Posterior cingulate gyrus (tissue), 11 donors: ENCODE measurements at places on chromosomes 13 and 19.

DNA sequence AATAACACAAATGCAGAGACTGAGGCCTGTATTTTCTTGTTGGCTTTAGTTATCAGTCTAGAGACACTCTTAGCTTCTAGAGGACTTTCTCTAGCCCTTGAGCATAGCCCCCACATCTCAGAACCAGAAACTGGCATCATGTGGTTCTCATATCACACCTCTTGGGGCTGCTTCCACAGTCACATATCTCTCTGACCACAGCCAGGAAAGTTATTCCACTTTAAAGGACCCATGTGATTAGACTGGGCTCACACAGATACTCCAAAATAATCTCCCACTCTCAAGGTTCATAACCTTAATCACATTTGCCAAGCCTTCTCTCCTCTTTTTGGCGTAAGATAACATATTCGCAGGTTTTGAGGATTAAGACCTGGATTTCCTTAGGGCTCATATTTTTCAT, 846.9 kb upstream of the MIR17HG start:
- no peak for DNase-seq

- DNase-seq = no peak
Observed at GRCh38 chr13:25541434-25542123, 169.8 kb downstream of the ATP8A2 start.

GRCh38 chr19:46298479-46299003, 1.7 kb downstream of the HIF3A start:
- DNase-seq = no peak

- no peak for DNase-seq
Observed at GRCh38 chr13:70792121-70792520, 683.9 kb upstream of the KLHL1 start.

GRCh38 chr13:110103026-110103425, 203.9 kb downstream of the COL4A1 start:
- DNase-seq = no peak

DNA sequence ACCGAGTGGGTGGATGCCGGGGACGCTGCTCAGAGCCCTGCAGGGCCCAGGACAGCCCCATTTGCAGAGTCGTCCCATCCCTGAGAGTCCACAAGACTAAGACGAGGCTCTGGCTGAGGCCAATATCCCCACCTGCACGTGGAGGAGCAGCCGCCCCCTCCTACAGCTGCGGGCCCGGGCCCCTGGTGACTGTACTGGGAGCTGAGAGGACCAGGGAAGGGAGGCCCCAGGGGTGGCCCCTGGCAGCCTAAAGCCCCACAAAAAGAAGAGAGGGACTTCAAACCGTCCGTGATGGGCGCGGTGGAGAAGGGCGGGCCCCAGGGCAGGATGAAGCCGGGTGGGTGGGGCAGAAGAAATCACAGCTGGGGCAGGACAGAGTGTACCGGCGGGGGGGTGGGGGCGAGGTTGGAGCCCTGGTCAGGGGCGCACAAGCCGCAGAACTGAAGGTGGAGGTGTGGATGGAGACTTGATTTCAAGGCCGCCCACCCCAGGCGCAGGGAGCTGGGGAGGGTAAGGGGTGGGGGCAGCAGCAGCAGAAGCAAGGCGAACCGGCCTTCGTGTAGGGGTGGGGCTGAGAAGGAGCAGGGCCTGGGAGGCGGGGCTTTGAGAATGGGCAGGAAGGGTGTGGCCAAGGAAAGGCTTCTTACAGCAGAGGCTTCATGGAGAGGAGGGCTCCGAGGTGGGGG, 12.9 kb downstream of the CFD start:
- DNase-seq = no peak

DNA sequence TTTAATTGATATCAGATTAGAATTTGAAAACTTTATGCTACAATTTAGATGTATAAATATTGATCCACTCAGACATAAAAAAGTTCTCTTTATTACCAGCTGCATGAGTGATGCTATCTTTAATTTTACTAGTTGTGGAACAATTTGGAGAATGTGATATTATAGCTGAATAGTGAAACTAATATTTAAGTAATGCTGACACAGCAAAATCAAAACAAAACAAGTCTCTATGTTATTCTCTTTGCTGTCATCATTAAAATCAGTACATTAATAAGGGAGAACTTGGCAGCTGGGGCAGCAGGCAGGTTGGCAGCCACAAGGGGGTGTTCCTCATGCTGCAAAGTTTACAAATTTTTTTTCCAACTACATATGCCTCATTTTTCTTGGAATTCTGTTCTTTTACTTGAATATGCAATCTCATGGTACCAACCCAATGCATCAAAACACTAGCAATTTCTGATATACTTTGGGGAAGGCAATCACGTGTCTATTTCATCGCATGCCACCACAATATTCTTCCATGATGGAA, 585.3 kb downstream of the FGF9 start:
- DNase-seq = no peak

- DNase-seq = no peak
Observed at GRCh38 chr13:74174810-74175209, 40.6 kb upstream of the KLF12 start.

DNA sequence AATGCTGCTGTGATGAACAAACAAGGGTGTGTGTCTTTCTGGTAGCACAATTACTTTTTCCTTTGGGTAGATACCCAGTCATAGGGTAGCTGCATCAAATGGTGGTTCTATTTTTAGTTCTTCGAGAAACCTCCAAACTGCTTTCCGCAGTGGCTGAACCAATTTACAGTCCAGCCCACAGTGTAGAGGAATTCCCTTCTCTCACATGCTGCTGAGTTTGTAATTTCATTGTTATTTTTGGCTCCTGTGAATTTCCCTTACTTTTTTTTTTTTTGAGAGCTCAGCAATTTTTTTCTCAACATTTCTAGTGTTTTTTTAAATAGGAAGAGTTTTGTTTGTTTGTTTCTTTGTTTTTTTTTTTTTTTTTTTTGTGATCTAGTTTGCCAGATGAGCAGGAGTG, 37.5 kb upstream of the ADGRE1 start:
- DNase-seq = no peak

- peak; percentile 75 for DNase-seq
Observed at GRCh38 chr19:45976178-45976577, 2.5 kb upstream of the NOVA2 start.

- no peak for DNase-seq
Observed at GRCh38 chr13:99575376-99576120, 74.3 kb downstream of the TM9SF2 start.

GRCh38 chr13:97390941-97391600, 42.9 kb upstream of the RAP2A start:
- DNase-seq = no peak

GRCh38 chr13:47004540-47004939, 107.7 kb upstream of the HTR2A start:
- no peak for DNase-seq

DNA sequence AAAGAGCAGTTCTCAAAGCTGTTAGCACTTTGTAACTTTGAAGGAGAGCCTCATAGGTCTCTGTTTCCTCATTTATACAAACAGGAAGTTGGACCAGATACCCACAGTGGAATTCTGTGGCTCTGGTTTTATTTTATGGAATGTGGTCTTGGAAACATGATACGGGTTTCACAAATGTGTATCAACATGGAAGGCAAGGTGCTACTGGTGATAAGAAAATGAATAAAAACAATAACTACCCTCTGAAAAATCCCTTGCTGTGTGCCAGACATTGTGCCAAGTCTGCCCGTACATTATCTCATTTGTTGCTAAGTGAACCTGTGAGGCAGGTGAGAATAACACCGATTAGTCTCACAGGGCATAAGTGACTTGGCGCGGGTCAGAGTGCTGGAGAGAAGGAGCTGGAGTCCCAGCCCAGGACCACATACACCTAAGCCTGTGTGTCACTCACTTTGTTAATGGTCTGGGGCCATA, 45.0 kb upstream of the RNF113B start:
- DNase-seq = no peak

GRCh38 chr19:580274-580835, 8.0 kb downstream of the BSG start:
- DNase-seq = no peak
